ENCODE measurements at places on chromosomes 5 and 9.

DNA sequence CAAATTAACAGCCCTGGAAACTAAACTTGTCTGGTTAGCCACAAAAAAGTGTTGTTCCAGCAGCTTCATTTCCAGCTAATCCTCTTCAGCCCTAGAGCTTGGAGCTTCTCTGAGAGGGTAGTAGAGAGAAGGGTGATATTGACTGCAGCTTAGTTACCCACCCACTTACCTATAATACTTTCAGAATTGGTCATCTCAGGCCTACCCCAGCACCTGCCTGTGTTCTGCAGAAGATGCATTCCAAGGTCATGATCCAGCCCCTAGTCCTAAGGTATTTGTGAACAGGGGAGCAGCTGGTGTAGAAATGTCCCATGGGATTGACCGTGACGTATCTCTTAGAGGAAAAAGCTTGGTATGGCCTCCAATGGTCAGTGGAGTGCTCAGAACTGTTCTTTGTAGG is 289.0 kb downstream of the NR3C1 start:
- no peaks in the 10 kb centered on the region for H3K36me3 ChIP-seq
- peaks cover under 1% of the 10 kb centered on the region for H3K4me1 ChIP-seq
- H3K27ac ChIP-seq: no peak overlapping the region
- no peak for DNase-seq

GRCh38 chr5:105506692-105507277 is 1944.2 kb upstream of the NUDT12 start:
- no peak overlapping the region for H3K4me3 ChIP-seq
- H3K27me3 ChIP-seq: no peaks in the 10 kb centered on the region
- H3K4me1 ChIP-seq: no peaks in the 10 kb centered on the region
- H3K36me3 ChIP-seq: no peaks in the 10 kb centered on the region
- no peak overlapping the region for H3K27ac ChIP-seq
- DNase-seq: no peak

DNA sequence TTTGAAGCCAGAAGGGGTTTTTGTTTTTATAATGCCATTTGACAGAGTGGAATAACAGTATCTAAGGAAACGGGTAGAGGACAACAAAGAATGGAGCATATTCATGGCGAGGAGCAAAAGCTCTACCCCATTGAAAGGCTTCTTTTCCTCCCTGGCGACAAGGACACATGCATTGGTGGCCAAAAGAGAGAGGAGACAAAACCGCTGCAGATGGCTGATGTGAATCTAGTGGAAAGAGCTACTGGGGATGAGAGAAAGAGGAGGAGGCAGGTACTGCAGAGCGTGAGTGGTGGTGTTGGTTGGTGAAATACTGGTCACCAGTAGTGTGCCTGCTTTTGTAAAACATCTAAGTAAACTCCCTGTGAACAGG is 491 bp downstream of the APC start:
- no peak for DNase-seq
- no peaks in the 10 kb centered on the region for H3K4me1 ChIP-seq
- H3K36me3 ChIP-seq: no peaks in the 10 kb centered on the region
- peak overlapping the region; percentile 45 for H3K4me3 ChIP-seq

GRCh38 chr5:127076315-127077129 is 3.2 kb upstream of the C5orf63 start:
- H3K4me1 ChIP-seq: no peaks in the 10 kb centered on the region
- H3K27ac ChIP-seq: no peak overlapping the region
- no peak for DNase-seq

DNA sequence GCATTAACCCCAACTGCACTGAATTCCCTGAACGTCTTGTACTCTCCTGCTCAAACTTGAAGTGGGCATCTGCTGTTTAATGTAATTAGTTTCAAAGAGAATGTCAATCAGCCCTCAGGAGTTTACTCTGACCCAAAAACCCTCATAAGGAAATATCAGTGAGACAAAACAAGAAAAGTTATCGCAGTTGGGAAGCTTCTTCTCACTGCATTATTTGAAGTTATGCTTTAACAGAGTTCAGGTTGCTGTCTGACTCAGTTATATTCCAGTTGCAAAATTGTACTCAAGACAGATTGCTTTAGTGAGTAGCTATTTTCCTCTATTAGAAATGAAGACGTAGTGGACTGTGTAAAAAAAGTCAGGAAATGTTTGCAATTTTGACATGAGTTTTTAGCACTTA is 52.1 kb downstream of the PPIC start:
- no peaks in the 10 kb centered on the region for H3K36me3 ChIP-seq
- no peak overlapping the region for H3K27ac ChIP-seq
- H3K4me3 ChIP-seq: no peak overlapping the region
- no peak for DNase-seq
- H3K27me3 ChIP-seq: no peaks in the 10 kb centered on the region

GRCh38 chr5:55699041-55699688 is 13.0 kb downstream of the SLC38A9 start:
- H3K4me3 ChIP-seq: no peak overlapping the region
- H3K4me1 ChIP-seq: no peaks in the 10 kb centered on the region
- no peak overlapping the region for H3K27ac ChIP-seq
- DNase-seq: no peak

GRCh38 chr9:99873531-99873930 is 32.9 kb upstream of the STX17 start:
- no peak overlapping the region for H3K4me3 ChIP-seq
- H3K36me3 ChIP-seq: no peaks in the 10 kb centered on the region
- H3K27ac ChIP-seq: no peak overlapping the region
- no peak for DNase-seq
- H3K27me3 ChIP-seq: no peaks in the 10 kb centered on the region

- peaks cover 17% of the 10 kb centered on the region for H3K36me3 ChIP-seq
- H3K4me1 ChIP-seq: peaks cover 20% of the 10 kb centered on the region
- no peak for DNase-seq
- H3K27me3 ChIP-seq: no peaks in the 10 kb centered on the region
These were observed 24.0 kb downstream of the PTGES2 start for GRCh38 chr9:128103589-128103962.

DNA sequence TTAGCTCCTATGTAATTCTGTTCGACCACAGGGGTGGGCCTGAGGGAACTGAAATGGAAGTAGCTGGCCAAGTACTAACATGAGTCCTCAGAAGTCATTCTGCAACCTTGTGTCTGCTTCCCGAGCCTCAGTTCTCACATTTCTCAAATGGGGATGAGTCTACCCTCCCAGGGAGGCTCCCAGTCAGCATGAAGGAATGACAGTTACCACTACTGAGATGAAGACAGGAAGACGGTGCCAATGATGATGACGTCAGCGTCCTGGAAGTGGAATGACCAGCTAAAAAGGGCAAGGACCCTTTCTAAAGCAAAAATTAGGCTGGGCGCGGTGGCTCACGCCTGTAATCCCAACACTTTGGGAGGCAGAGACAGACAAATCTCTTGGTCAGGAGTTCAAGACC is 6.8 kb downstream of the PIP5KL1 start:
- H3K27ac ChIP-seq: no peak overlapping the region
- H3K27me3 ChIP-seq: no peaks in the 10 kb centered on the region
- no peaks in the 10 kb centered on the region for H3K4me1 ChIP-seq

DNA sequence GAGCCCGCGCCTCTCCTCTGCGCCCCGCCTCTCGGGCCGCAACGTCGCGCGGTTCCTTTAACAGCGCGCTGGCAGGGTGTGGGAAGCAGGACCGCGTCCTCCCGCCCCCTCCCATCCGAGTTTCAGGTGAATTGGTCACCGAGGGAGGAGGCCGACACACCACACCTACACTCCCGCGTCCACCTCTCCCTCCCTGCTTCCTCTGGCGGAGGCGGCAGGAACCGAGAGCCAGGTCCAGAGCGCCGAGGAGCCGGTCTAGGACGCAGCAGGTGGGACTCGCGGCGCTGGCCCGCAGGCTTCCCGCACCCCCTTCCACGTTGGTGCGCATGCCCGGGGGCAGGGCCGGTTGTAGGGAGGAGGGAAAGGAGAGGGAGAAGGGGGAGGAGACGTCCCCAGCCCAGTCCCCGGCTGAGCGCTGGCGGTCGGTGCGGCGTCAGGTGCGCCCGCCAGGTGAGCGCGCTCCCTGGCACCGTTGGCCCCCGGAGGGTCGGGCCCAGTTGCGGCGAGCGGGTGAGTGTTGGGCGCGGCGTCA is at the start of gene OCLN:
TSS of gene OCLN (plus strand) at position 400 of the 532 bp plus-strand sequence. CDS start 11,455 bp downstream, outside the sequence.
- H3K27ac ChIP-seq: peak within 1 kb of the TSS; percentile 86
- no peaks in the 10 kb centered on the region for H3K27me3 ChIP-seq
- no peaks in the 10 kb centered on the region for H3K36me3 ChIP-seq

GRCh38 chr9:38382141-38382540 is 10.4 kb upstream of the ALDH1B1 start:
- no peak overlapping the region for H3K4me3 ChIP-seq
- no peaks in the 10 kb centered on the region for H3K36me3 ChIP-seq
- H3K4me1 ChIP-seq: no peaks in the 10 kb centered on the region
- no peak for DNase-seq
- H3K27ac ChIP-seq: no peak overlapping the region

GRCh38 chr5:176629853-176630680 is at the start of the genes EIF4E1B and SNCB:
Gene EIF4E1B, plus strand, starts transcription at chr5:176630675. Its CDS starts 12,113 bp downstream, at chr5:176642788.
Gene SNCB, minus strand, starts transcription at chr5:176630534. Its CDS starts 880 bp downstream, at chr5:176629654.
- H3K36me3 ChIP-seq: no peaks in the 10 kb centered on the region
- peak within 1 kb of the TSS; percentile 1 for H3K4me3 ChIP-seq
- no peaks in the 10 kb centered on the region for H3K4me1 ChIP-seq
- DNase-seq: no peak

GRCh38 chr9:16461137-16461840 is 409.2 kb downstream of the BNC2 start:
- H3K27me3 ChIP-seq: no peaks in the 10 kb centered on the region
- H3K36me3 ChIP-seq: no peaks in the 10 kb centered on the region
- H3K27ac ChIP-seq: no peak overlapping the region
- H3K4me3 ChIP-seq: no peak overlapping the region
- DNase-seq: no peak

- no peaks in the 10 kb centered on the region for H3K36me3 ChIP-seq
- H3K4me1 ChIP-seq: no peaks in the 10 kb centered on the region
- DNase-seq: no peak
- H3K27me3 ChIP-seq: no peaks in the 10 kb centered on the region
- no peak overlapping the region for H3K27ac ChIP-seq
These were observed 57.6 kb upstream of the MTAP start for GRCh38 chr9:21744841-21745240.

- H3K4me3 ChIP-seq: no peak overlapping the region
- DNase-seq: no peak
- H3K27me3 ChIP-seq: no peaks in the 10 kb centered on the region
- H3K36me3 ChIP-seq: no peaks in the 10 kb centered on the region
- no peak overlapping the region for H3K27ac ChIP-seq
These were observed 222.4 kb upstream of the IRX4 start for GRCh38 chr5:2105141-2105540.

DNA sequence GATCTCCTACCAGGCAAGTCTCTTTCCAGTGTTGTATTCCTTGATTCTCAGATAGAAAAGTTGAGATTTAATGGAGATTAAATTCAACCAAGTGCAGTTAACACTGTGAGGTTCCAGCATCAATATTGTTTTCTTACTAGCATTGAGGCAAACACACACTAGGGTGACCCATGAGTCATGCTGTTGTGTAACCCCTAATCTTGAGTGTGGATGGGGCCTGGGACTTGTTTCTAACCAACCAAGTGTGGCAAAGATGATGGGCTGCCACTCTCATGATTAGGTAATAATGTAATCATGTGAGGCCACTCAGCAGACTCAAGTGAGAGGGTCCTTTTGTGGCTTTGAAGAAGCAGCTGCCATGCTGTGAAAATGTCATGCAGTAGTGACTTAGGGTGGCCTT is 394.2 kb downstream of the IRX2 start:
- H3K27ac ChIP-seq: no peak overlapping the region
- no peaks in the 10 kb centered on the region for H3K4me1 ChIP-seq
- DNase-seq: no peak
- no peak overlapping the region for H3K4me3 ChIP-seq
- H3K27me3 ChIP-seq: no peaks in the 10 kb centered on the region

- H3K36me3 ChIP-seq: no peaks in the 10 kb centered on the region
- H3K4me3 ChIP-seq: no peak overlapping the region
- peaks cover 16% of the 10 kb centered on the region for H3K27me3 ChIP-seq
- H3K4me1 ChIP-seq: no peaks in the 10 kb centered on the region
- peak; percentile 27 for DNase-seq
These were observed 13.3 kb upstream of the PITX1 start for GRCh38 chr5:135047347-135047695.

DNA sequence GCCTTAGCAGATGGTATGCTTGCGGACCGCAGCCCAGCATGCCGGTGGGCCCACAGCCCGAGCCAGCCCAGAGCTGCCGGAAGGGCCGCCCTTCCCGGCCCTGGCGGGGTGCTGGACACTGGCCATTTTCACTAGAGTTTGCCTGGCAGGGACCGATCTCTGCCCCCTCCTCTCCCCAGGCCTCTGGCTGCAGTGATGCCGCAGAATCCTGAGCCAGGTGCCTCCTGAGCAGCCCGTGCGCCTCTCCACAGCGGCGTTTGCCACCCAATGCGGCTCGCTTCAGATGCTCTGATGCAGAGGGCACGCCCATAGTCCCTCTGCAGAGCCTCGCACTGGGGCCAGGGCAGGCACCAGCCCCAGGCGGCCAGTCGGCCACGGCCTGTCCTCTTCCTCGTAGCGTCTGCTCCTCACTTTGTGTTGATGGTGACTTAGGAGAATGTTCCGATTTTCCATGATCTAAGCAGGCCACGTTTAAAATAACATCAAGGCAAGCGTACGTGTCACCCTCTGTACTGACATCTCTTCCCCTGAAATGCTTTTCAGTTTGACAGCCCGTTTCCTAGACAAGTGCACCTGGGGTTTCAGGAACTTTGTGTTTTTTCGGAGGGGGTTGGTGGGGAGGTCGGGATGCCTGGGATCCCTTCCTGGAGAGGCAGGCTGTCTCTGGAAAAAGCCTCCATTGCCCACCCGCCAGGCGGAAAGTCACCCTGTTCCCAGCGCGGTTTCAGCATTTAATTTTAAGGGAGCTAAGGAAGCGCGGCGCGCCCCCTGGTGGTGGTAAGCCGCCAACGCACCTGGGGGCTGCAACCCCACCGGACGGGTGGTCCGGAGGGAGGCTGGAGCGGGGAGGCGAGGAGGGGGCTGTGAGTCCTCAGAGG is 29.8 kb upstream of the HMCN2 start:
- no peak overlapping the region for H3K4me3 ChIP-seq
- H3K4me1 ChIP-seq: no peaks in the 10 kb centered on the region
- H3K27ac ChIP-seq: peak overlapping the region; percentile 26
- DNase-seq: peak; percentile 46
- H3K36me3 ChIP-seq: no peaks in the 10 kb centered on the region

DNA sequence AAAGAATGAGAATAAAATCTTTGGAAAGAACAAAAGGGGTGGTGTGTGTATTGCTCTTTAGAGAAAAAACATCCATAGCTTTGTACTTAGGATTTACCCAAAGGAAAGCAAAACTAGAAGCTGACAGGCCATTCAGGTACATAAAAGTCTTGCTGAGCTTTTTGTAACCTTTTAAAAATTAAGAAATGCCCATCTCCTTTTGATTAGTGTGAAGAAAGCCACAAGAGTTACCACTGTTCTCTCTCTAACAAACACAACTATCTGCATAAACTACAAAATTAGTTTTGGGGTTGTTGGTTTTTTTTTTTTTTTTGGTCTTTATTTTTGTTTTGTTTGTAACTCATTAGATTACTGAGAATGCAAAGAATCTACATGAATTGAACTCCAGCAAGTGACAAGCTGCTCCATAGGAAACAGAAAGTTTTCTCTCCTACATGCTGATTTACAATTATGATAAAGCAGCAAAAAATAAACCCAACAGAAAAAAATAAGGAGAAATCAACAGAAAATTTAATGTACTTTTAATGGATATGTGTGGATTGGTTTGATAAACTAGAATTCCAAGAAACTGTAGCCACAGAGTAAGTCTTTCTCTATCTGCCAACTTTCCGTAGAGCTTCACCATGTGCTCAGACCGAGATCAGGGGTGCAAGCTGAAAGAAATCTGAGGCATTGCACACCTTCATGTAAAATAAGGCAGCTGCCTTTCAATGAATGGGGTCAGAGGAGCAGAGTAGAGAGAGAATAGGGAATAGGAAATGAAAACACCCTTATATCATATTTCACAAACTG is 12.3 kb downstream of the BAAT start:
- no peaks in the 10 kb centered on the region for H3K4me1 ChIP-seq
- H3K36me3 ChIP-seq: no peaks in the 10 kb centered on the region
- H3K27ac ChIP-seq: no peak overlapping the region
- H3K27me3 ChIP-seq: no peaks in the 10 kb centered on the region
- no peak for DNase-seq
- no peak overlapping the region for H3K4me3 ChIP-seq
